ENCODE measurements at places on chromosomes 1 and 21. TPM values are rescaled to one million over a fixed set of nuclear protein-coding genes. Genes with fewer than 3 reads are reported as not detected.

The GBP7 gene
- total RNA-seq = not detected

The FAAH gene
- total RNA-seq = 5.1 TPM

The RCAN3 gene
- total RNA-seq = 61.0 TPM

The ELAPOR1 gene
- 5.9 TPM for total RNA-seq

The SLC9C2 gene
- not detected for total RNA-seq

The EFCAB14 gene
- total RNA-seq = 88.3 TPM

The CLDN17 gene
- total RNA-seq = not detected

The FAM110D gene
- not detected for total RNA-seq

The B3GALT5 gene
- total RNA-seq = not detected

The AGL gene
- total RNA-seq = 12.8 TPM

The AMY1C gene
- total RNA-seq = not detected

The FCGR2B gene
- 0.11 TPM for total RNA-seq

The TAGLN2 gene
- total RNA-seq = 542 TPM

The FAM43B gene
- total RNA-seq = not detected

The SLC30A7 gene
- total RNA-seq = 37.9 TPM

The NTNG1 gene
- total RNA-seq = not detected

The FTCD gene
- 0.25 TPM for total RNA-seq

The ARF1 gene
- total RNA-seq = 352 TPM

The TPTE gene
- total RNA-seq = not detected

The TRAF5 gene
- total RNA-seq = 60.6 TPM

The TRIM45 gene
- total RNA-seq = 1.2 TPM

The CLDN14 gene
- not detected for total RNA-seq

The TCHHL1 gene
- not detected for total RNA-seq

The AGT gene
- not detected for total RNA-seq

The VAV3 gene
- total RNA-seq = 3.1 TPM

The ZNF670 gene
- 2.0 TPM for total RNA-seq

The ABCD3 gene
- total RNA-seq = 32.4 TPM

The STUM gene
- not detected for total RNA-seq

The YBX1 gene
- 604 TPM for total RNA-seq

The MMP23B gene
- total RNA-seq = 0.82 TPM

The SLFNL1 gene
- total RNA-seq = 0.20 TPM

The ARHGEF2 gene
- 189 TPM for total RNA-seq

The KIF26B gene
- total RNA-seq = 0.02 TPM

The RBP7 gene
- not detected for total RNA-seq

The CCDC181 gene
- total RNA-seq = 0.16 TPM

The SMIM11 gene
- 16.3 TPM for total RNA-seq

The PYHIN1 gene
- total RNA-seq = 32.8 TPM

The NUP210L gene
- 0.09 TPM for total RNA-seq

The ARMH1 gene
- total RNA-seq = 93.6 TPM

The LEFTY1 gene
- not detected for total RNA-seq

The CASQ2 gene
- not detected for total RNA-seq

The SPRR1B gene
- not detected for total RNA-seq

The ADGRL4 gene
- total RNA-seq = not detected

The F3 gene
- 0.30 TPM for total RNA-seq

The PLA2G2D gene
- total RNA-seq = not detected

The URB1 gene
- 22.4 TPM for total RNA-seq

The GPR89A gene
- total RNA-seq = 33.6 TPM

The FALEC gene
- not detected for total RNA-seq

The BTBD8 gene
- total RNA-seq = 1.5 TPM

The CNIH3 gene
- 1.2 TPM for total RNA-seq

The SPRR2A gene
- total RNA-seq = not detected

The EXO1 gene
- 39.5 TPM for total RNA-seq

The CYYR1 gene
- total RNA-seq = not detected

The CD5L gene
- not detected for total RNA-seq

The FGR gene
- 0.14 TPM for total RNA-seq

The OR6N1 gene
- not detected for total RNA-seq
